ENCODE measurements at places on chromosomes 2 and 18. TPM values are rescaled to one million over a fixed set of nuclear protein-coding genes. Genes with fewer than 3 reads are reported as not detected.

DNA sequence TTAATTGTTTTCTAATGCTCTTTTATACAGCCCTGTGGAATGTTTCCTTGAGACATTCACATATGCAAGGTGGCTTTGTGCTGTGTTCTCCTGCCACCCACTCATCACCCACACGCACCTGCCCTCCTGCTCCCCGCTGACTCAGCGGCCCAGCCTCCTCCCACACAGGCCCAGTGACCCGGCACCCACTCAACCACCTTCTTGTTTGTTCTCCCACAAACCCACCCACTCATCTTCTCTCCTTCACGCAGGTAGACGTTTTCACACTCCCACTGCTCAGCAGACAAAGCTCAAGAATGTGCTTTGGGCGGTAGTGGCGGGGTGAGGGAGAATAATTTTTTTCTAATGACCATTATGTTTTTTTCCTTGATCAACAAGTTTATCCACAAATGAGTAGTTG, 28.6 kb upstream of the NEMP2 start:
- H3K4me1 ChIP-seq = no peaks in the 10 kb centered on the region
- H3K36me3 ChIP-seq = no peaks in the 10 kb centered on the region
- no peak for DNase-seq
- no peak overlapping the region for H3K27ac ChIP-seq

DNA sequence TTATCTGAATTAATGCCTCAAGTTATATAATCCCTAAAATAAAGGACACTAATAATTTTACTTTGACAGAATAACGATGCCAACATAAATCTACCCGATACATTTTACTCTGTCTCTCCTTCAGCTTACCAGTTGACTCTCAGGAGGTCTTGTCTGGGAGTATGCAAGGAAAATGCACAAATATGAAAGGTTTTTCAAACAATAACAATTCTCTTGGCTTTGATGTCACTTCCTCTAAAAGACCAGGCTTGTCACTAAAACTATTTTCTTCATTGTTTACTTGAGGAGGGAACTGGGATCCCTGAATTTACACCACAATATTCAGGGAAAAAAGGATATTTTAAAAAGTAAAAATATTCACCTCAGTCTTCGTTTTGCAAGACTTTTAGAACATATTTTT, 97.2 kb downstream of the SOS1 start:
- H3K4me1 ChIP-seq = no peaks in the 10 kb centered on the region
- H3K36me3 ChIP-seq = no peaks in the 10 kb centered on the region
- DNase-seq = no peak
- no peak overlapping the region for H3K27ac ChIP-seq
- no peak overlapping the region for H3K4me3 ChIP-seq

DNA sequence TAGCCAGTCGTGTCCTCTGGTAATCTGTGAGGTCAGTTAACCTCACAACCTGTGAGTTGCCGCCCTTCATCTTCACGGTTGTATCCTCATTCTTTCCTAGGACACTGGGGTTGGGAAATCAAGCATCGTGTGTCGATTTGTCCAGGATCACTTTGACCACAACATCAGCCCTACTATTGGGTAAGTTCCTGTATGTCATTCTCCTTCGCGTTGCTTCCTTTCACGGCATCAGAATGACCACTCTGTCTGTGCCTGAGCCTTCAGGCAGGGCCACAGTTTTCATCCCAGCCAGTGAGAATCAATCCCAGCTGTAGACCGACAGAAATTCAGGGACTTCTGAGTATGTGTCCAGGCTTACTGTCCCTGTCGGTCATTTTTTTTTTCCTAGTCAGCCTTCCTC, 67.1 kb downstream of the RAB31 start:
- no peaks in the 10 kb centered on the region for H3K27me3 ChIP-seq
- no peaks in the 10 kb centered on the region for H3K36me3 ChIP-seq
- no peak overlapping the region for H3K4me3 ChIP-seq
- DNase-seq = peak; percentile 57

DNA sequence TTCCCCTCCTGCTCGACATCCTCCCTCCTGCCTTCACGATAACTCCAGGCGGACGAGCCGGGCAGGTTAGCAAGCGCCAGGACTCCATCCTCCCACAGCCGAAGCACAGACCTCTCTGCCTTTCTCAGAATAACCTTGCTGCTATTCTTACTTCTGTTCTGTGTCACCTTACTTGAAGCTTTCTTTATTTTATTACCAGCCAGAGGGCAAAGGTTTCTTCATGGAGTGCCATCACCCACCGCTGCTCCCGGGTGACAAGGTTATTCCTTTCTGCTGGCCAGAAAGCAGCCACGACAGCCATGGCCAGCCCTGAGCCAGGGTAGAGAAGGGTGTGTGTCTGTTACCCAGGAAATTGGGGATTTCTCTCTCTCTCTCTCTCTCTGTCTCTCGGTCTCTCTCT, 227.1 kb downstream of the ANAPC1 start:
- no peak overlapping the region for H3K27ac ChIP-seq
- DNase-seq = no peak
- H3K27me3 ChIP-seq = no peaks in the 10 kb centered on the region
- peaks cover 9% of the 10 kb centered on the region for H3K4me1 ChIP-seq
- no peaks in the 10 kb centered on the region for H3K36me3 ChIP-seq

DNA sequence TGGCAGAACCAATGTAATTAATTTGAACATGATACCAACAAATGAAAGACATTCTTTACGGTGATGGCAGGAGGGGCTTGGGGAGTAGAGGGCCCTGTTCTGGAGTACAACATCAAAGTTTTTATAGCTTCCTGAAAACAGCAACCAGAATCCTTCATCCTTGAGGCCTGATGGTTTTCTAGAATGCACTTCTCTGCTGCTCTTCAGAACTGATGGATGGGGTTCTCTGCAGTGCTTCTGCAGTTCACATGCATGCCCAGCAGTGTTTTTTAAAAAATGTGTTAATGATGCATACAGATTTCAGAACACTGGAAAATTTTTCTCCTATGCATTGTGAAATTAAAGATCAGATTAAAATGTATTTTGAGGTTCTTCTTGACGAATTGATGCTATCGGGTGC, 2.5 kb downstream of the LTBP1 start:
- H3K36me3 ChIP-seq = no peaks in the 10 kb centered on the region
- no peaks in the 10 kb centered on the region for H3K27me3 ChIP-seq
- no peak overlapping the region for H3K27ac ChIP-seq
- no peak overlapping the region for H3K4me3 ChIP-seq

- H3K27me3 ChIP-seq = no peaks in the 10 kb centered on the region
- no peak overlapping the region for H3K27ac ChIP-seq
- no peak for DNase-seq
- H3K36me3 ChIP-seq = no peaks in the 10 kb centered on the region
Observed at GRCh38 chr2:56232912-56233311, 49.1 kb downstream of the CCDC85A start.

DNA sequence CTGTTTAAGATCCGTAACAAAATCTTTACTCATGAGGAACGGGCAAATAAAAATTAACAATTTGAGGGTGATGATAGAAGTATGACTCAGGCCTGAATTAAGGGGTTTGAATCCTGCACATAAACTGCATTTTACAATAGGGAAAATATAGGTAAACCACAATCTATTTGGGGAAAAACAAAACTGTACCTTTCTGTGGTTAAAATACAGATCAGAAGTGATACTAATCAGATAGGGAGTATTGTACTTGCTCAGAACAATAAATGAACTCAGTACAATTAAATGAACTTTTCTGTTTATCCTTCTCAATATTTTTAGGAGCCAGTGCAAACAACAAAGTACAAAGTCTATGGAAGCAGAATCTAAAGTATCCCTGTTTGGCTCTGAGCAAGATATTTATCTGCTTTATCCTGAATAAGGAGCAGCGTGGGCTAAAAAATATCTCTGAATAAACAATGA, 287.3 kb downstream of the ZNF385B start:
- peaks cover 16% of the 10 kb centered on the region for H3K4me1 ChIP-seq
- no peaks in the 10 kb centered on the region for H3K27me3 ChIP-seq
- no peak overlapping the region for H3K4me3 ChIP-seq

DNA sequence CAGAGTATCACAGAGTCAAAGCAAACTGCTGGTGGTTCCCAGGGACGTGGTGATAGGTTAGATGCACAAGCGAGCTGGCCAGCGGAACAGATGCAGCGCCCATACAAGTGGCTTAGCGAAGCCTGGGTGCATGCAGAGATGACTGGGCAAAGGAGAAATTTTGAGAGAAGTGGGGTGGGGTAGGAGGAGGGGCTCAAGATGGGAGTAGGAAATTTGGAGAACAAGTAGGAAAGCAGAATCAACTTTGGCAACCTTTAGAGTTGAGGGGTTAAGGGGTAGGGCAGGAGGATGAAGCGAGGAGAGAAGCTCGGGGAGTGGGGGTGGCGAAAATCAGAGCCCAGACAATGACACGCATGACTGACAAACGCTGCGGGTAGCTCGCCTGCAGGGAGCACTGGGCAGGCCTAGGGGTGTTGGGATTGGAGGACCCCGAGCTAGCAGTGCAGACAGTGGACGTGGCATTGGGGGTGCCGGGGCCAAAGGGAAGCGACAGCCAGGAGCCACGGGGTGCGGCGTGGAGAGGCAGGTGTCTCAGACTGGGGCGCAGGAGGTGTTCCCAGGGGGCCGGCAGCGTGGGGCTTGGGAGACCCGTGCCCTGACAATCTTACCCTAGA, 431 bp downstream of the FAM98A start:
- H3K36me3 ChIP-seq = no peaks in the 10 kb centered on the region
- no peaks in the 10 kb centered on the region for H3K27me3 ChIP-seq
- peak overlapping the region; percentile 53 for H3K4me3 ChIP-seq
- H3K4me1 ChIP-seq = peaks cover 22% of the 10 kb centered on the region

- H3K27me3 ChIP-seq = no peaks in the 10 kb centered on the region
- H3K27ac ChIP-seq = no peak overlapping the region
- H3K36me3 ChIP-seq = no peaks in the 10 kb centered on the region
- DNase-seq = no peak
- no peaks in the 10 kb centered on the region for H3K4me1 ChIP-seq
- no peak overlapping the region for H3K4me3 ChIP-seq
Observed at GRCh38 chr18:65221736-65222135, 529.1 kb upstream of the CDH7 start.

- H3K27me3 ChIP-seq = no peaks in the 10 kb centered on the region
- H3K4me3 ChIP-seq = no peak overlapping the region
- no peaks in the 10 kb centered on the region for H3K4me1 ChIP-seq
- H3K36me3 ChIP-seq = no peaks in the 10 kb centered on the region
Observed at GRCh38 chr2:2998971-2999370, 378.6 kb downstream of the EIPR1 start.

- peaks cover 11% of the 10 kb centered on the region for H3K36me3 ChIP-seq
- no peaks in the 10 kb centered on the region for H3K27me3 ChIP-seq
- H3K4me1 ChIP-seq = peaks cover 65% of the 10 kb centered on the region
- H3K27ac ChIP-seq = no peak overlapping the region
Observed at GRCh38 chr2:231786917-231787292, 660 bp downstream of the COPS7B start.

GRCh38 chr2:179804206-179804605, 57.2 kb downstream of the ZNF385B start:
- no peak overlapping the region for H3K4me3 ChIP-seq
- H3K27ac ChIP-seq = no peak overlapping the region
- no peaks in the 10 kb centered on the region for H3K4me1 ChIP-seq
- no peaks in the 10 kb centered on the region for H3K36me3 ChIP-seq

DNA sequence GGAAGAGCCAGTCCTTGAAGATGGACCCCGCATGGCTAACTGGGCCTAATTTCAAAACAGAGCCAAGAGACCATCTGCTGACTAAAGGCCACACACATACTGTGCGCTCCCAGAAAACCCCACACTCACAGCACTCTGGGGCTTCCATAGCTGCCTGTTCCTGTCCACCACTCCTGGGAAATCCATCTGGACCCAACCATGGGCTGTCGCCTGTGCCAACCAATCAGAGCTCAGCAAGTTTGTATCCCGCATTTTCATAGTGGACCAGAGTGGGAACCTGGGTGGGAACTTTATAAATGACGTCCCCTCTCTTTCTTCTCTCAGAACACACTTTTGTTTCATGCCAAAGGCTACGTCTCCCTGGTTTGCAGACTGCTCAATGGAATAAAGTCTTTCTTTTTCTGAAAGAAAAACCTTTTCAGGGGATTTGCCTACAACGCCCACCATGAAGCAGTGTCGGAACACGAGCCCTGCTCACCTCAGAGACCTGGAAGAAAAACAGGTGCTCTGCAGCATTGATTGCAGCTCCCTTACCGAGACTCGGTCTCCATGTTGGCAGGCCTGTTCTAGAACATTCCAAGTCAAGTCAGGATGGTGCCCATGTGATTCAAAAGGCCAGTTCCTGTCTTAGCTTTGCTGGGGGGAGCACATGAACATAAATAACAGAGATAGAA, 137.2 kb upstream of the GPC1 start:
- peak; percentile 28 for DNase-seq
- H3K27me3 ChIP-seq = no peaks in the 10 kb centered on the region
- H3K4me1 ChIP-seq = no peaks in the 10 kb centered on the region

DNA sequence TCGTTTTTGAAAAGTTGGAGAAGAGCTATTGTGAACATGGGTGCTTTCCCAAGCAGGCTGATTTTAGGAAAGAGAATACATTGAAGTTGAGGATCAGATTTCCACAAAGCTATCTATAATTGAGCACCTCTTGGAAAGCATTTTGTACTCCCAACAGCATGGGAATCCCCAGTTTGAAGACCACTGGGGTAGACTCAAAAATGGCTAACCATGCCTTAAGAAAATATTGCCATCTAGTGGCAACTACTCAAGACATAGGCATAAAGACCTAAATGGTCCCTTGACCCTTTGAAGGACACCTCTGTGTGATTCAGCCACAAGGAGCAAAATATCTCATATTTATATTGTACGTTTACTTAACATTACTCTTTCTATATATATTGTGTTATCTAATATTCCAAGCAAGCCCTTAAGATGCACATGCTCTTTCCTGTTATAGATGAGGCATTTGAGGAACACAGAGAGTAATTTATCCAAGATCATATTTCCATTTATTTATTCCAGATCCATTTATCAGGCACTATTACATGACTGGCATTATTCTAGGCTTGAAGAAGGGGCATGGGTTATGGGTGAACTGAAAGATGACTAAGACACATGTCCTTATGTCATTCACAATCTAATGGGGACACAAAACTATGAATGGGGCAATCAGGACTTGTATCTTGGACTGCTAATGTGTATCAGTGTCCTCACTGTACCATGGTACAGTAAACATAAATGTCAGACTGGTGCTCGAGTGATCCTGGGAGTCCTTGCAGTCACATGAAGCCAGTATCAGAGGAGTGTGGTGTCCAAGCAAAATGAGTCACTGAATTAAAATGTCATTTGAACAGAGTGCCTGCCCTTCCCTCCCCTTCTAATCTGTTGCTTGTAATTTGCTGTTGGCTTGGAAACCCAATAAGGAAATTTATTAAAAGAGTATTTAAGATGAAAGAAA, 121.0 kb upstream of the XPO1 start:
- H3K36me3 ChIP-seq = no peaks in the 10 kb centered on the region
- peak; percentile 72 for DNase-seq
- peak overlapping the region; percentile 67 for H3K27ac ChIP-seq
- no peak overlapping the region for H3K4me3 ChIP-seq
- H3K27me3 ChIP-seq = no peaks in the 10 kb centered on the region

NYAP2 gene
- 0.09 TPM for polyA plus RNA-seq

SIX3 gene
- polyA plus RNA-seq = not detected

TNFRSF11A gene
- polyA plus RNA-seq = 1.4 TPM

ALPP gene
- not detected for polyA plus RNA-seq

IL36G gene
- not detected for polyA plus RNA-seq

SLC14A1 gene
- 3.5 TPM for polyA plus RNA-seq

All from adrenal gland (tissue), 19 donors.